ENCODE measurements at places on chromosomes 11 and 22. TPM values are rescaled to one million over a fixed set of nuclear protein-coding genes. Genes with fewer than 3 reads are reported as not detected.
A peak's percentile ranks its signal among the peaks of the same experiment; 100 is the strongest.

The STK33 gene
- 16.4 TPM for total RNA-seq

GRCh38 chr22:42207918-42208317, 62.5 kb downstream of the TCF20 start:
- no peak for DNase-seq

The OVOL1 gene
- not detected for total RNA-seq

DNA sequence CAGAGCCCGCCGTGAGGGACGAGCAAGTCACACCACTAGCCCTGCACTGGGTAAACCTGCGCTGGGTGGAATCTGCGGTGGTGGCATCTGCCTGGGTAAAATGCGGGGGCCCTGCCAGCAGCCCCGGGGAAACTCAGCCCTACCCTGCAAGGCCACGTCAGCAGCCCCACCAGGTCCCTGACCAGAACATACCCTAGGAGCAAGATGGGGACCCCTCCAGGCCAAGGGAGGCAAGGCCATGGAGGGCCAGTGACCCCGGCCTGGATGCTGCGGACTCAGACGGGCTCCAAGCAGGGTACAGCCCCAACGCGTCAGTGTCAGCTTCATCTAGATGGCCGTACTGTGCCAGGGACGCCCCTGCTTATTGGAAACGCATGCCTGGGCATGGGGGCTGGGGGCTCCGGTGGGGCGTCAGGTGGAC, 26.3 kb downstream of the TOLLIP start:
- no peak for DNase-seq

The NPAS4 gene
- 0.19 TPM for total RNA-seq

DNA sequence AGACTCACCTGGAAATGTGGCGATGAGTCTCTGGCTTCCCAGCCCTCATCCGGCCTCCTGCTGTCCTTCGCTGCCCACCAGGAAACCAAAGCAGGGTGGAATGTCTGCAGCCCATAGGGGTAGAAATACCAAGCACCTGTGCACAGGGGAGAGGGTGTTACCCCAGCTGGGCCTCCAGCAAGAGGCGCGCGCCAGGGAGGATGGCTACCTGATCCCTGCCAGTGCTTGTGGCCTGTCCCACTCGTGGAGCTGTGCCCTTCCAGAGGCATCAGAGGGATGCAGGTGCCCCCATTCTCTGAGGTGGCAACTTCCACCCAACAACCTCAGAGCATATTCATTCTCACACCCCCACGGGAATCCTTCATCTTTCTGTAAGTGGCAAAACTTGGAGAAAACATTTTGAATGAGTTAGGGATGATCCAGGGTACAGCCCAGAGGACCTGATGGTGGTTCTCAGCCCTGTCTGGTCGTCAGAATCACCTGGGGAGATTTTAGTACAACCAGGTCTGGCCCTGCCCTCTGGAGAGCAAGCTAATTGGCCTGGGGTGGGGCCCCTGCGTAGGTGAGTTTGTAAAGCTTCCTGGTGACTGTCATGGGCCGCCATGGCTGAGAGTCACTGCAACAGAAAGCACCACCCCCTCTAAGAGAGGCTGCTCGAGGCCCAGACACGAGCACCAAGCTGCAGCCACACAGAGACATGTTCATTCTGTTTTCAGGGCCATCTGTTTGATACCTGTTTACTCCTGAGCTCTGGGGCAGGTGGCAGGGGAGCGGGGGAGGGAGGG, 9.9 kb downstream of the SUN2 start:
- DNase-seq, result no peak

- DNase-seq, result no peak
These were observed 4.9 kb upstream of the TTLL12 start for GRCh38 chr22:43191831-43192230.

DNA sequence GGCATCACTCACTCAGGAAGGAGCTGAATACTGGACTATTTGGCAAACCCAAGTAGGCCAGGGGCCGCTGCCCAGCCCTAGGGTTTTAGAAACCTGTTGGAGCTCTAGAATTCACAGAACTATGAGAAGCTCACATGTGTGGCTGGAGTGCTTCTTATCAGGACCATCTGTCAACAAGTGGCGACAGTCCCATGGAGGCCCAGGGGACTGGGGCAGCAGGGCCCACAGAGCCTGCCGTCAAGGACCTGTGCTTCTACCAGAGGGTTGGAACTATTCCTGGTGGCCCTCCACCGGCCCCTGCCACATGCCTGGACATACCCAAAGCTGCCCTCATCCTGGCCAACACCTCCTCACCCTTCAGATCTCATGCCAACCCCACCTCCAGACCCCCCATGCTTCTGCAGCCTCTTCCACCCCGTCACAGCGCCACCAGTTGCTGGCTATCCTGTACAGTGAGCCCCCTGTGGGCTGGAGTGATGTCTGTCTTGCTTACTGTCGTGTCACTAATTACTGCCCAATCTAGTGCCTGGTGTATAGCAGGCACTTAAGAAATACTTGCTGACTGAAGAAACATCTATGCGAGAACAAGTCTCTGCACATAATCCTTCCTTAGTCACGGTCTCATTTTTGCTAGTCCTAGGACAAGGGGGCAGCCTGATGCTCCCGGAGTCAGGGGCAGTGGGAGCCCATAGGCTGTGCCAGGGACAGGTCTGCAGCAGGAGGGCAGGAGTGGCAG, 27.2 kb upstream of the RASL10A start:
- no peak for DNase-seq

GRCh38 chr11:94481342-94481741, 12.3 kb downstream of the MRE11 start:
- no peak for DNase-seq

- DNase-seq, result no peak
These were observed 5.5 kb upstream of the PANX3 start for GRCh38 chr11:124605719-124606118.

The CREB3L1 gene
- total RNA-seq, result 5.4 TPM

GRCh38 chr22:20015971-20016733, 471 bp downstream of the ARVCF start:
- DNase-seq, result no peak

The P2RY6 gene
- 0.19 TPM for total RNA-seq

The CRYAB gene
- total RNA-seq, result 3,608 TPM

GRCh38 chr22:47787501-47788227, 1025.2 kb downstream of the TBC1D22A start:
- DNase-seq, result peak; percentile 48

GRCh38 chr11:104198576-104198975, 34.6 kb upstream of the PDGFD start:
- no peak for DNase-seq

GRCh38 chr22:46531581-46532175, 5.7 kb downstream of the CELSR1 start:
- DNase-seq, result no peak

DNA sequence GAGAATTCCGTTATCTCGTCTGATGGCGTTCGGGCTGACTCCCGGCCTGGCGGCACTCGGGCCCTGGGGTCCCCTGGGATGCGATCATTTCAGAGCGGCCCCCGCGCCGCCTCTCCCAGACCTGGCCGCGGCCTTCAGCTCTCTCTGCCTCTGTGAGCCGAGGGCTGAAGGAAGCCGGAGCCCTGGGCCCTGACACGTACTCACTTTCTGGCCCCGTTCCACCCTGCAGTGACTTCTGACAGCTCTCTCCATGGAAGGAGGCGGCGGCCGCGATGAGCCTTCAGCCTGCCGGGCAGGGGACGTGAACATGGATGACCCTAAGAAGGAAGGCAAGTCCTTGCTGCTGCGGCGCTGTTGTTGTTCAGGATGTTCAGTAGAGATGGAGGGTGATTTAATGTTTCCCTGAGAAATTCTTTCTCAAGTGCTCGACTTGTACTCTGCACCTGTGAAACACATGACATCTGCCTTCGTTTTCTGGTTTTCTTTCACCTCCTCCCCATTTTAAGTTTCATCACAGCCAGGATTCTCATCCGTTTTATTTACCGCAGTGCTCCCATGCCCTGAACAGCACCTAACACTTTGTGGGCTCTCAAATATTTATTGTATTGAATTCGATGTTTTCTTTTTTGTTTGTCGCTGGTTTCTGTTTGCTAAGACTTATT, 612 bp downstream of the GTSE1 start:
- DNase-seq, result no peak

- DNase-seq, result no peak
These were observed 1383.2 kb downstream of the BRD1 start for GRCh38 chr22:48444320-48445112.

The SH3BP1 gene
- 1.5 TPM for total RNA-seq

DNA sequence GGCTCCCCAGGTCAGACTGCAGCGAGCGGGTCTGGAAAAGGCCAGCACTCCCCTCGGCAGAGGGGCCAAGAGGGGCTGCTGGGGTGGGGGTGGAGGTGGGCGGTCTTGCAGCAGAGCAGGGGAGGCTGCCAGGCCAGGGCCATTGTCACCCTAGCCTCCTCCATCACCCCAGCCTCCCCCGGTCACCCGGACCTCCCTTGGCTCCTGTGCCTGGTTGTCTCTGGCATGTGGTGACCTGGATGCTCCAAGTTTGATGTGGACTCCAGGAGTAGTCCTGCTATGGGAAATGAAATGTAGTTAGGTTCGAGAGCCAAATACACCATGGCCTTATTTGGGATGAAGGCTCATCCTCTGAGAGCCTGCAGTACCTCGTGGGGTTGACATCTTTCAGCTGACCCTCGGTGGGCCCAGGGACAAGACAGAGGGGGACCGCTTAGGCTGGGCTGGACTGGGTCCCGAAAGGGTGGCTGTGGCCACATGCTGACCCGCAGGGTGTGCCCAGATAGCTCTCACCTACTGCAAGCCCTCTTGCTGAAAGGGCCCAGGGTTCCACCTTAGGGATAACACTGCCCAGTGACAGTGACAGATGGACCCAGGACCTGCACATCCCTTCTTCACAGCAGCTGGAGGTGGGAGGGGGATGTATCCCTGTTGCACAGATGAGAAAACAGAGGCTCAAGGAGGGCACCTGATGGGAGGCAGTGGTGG, 24.1 kb downstream of the MRGPRD start:
- no peak for DNase-seq

DNA sequence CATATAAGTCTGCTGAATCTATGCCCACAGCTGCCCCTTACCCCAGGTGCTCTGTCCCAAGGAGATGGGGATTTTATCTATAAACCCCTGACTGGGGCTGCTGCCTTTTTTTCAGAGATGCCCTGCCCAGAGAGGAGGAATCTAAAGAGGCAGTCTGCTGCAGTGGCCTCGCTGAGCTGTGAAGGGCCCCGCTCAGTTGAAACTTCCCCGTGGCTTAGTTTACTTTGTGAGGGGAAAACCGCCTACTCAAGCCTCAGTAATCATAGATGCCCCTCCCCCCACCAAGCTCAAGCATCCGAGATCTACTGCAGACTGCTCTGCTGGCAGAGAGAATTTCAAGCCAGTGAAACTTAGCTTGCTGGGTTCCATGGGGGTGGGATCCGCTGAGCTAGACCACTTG, 7.4 kb upstream of the SCGB1D4 start:
- DNase-seq, result no peak

GRCh38 chr11:65111744-65112545, at the start of gene TM7SF2:
TM7SF2 (plus strand) TSS chr11:65111872; CDS start chr11:65112016, 144 bp downstream.
- peak; percentile 97 for DNase-seq

- no peak for DNase-seq
These were observed 33.4 kb downstream of the CDON start for GRCh38 chr11:126029237-126029636.

DNA sequence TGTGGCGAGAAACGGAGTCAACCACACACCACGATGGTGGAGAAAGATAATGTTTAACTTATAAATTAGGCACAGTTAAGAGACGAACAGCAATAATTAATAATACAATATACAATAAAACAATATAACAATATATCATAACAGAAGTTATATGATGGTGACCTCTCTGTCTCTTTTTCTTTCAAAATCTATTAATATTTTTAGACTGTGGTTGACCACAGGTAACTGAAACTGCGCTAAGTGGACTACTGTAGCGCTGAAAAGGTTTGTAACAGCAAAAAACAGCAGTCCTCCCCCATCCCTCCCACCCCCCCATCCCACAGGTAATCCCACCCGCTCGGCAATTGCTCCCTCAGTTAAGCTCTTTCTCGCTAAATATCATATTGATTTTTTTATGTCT, 3.6 kb upstream of the SSTR3 start:
- DNase-seq, result no peak

The MUC6 gene
- total RNA-seq, result not detected

- DNase-seq, result no peak
These were observed 41.9 kb downstream of the CERK start for GRCh38 chr22:46696229-46696518.

GRCh38 chr11:129637983-129638776, 177.5 kb upstream of the TMEM45B start:
- no peak for DNase-seq

The FGF4 gene
- not detected for total RNA-seq

DNA sequence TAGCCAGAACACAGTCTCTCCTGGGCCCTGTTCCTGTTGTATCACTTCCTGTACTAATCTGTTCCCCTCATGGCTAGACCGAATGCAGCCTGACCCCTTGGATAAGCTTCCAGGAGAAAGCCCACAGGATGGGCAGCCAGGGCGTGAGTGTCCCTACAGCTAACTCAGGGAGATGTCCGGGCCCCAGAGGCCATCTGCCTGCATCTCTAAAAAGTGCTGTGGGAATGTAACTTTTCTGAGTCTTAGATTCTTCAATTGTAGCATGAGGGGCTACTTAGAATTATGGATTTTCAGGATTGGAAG, 7.7 kb upstream of the MALAT1 start:
- DNase-seq, result no peak

DNA sequence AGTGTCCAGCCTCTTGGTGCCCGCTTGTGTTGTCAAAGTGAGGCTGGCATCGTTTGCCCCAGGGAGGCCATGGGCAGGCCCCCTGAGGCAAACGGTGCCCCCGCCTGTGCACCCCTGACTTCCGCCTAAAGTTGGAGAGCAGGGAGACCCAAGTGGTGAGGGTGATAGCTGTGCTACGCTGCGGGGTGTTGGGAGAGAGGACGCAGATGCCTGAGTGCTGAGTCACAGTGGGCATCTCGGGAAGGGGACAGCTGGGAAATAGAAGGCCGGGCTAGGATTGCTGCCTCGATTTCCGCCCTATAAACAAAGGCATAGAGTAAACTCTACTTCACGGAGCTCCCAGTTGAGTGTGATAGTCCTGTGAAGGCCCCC, 5.8 kb downstream of the GRIK4 start:
- DNase-seq, result no peak

The ASPHD2 gene
- total RNA-seq, result 0.11 TPM

Data from right atrium auricular region (tissue), 2 donors.